ENCODE measurements at places on chromosomes 7 and 10. TPM values are rescaled to one million over a fixed set of nuclear protein-coding genes. Genes with fewer than 3 reads are reported as not detected.

Gene CLDN3
- polyA plus RNA-seq = not detected

Gene PKD2L1
- polyA plus RNA-seq = not detected

Gene TWIST1
- polyA plus RNA-seq = 3.6 TPM

DNA sequence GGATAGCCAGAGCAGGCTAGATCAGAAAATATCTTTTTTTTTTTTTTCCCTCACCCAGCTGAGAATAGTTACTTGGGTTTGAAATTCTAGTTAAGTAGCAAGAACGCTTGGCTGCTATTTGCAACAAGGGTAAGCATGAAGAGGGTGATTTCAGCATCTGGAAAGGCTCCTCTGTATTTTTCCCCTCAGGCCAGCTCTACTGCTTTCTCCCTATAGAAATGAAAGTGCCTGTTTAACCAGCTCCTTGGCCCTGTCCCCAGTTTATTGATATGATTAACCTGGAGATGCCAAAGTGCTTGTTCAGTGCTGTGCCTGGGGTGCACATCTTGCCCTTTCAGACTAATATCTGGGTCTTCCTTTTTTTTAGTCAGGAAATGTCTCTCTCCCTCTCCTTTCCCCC lies 37.1 kb downstream of the AP3M1 start:
- no peak for DNase-seq

DNA sequence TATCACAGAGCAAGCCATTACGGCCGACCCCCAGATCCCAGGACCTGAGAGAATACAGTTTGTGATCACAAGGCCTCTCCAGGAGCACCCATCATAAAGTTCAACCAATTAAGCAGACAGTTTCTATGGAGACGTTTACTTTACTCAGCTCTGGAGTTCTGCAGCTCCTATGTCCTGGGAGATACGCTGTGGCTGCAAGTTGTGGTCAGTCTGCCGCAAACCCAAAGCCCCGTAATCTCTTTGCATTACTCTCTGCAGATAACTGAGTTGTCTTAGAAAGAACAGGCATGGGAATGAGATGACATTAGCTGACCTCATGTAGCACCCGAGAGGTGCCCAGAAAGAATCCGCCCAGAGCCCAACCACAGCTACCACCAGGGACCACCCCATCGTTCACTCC lies 305.1 kb downstream of the FGFR2 start:
- DNase-seq = no peak

- no peak for DNase-seq
Measured at GRCh38 chr10:63710703-63711102, 189.5 kb downstream of the REEP3 start.

GRCh38 chr10:30537586-30537985 lies 92.0 kb downstream of the LYZL2 start:
- no peak for DNase-seq

- DNase-seq = peak; percentile 74
Measured at GRCh38 chr7:44678471-44679179, 70.0 kb upstream of the ZMIZ2 start.

- no peak for DNase-seq
Measured at GRCh38 chr7:122543891-122544290, 155.0 kb downstream of the RNF133 start.

DNA sequence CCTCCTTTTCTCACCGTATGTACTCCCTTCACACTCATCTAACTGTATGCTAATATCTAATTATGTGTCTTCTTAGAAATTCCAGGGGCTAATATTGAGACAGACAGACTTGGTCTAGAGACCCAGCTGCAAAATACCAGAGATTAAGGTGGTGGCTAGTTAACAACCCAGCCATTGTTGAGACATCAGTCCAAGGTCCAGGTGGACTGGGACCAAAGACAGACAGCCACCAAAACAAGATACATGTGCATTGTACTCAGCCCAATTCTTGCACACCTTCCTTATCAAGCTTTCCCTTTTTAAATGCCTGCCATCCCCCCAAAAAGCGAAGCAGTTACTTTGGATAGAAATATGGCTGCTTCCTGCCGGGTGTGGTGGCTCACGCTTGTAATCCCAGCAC lies 43.3 kb upstream of the LRRN3 start:
- no peak for DNase-seq

- no peak for DNase-seq
Measured at GRCh38 chr10:48523820-48524758, 80.8 kb downstream of the ARHGAP22 start.

All from right cardiac atrium (tissue), 5 donors.